Right kidney (tissue), 9 donors: ENCODE measurements at places on chromosomes 7 and 10.

DNA sequence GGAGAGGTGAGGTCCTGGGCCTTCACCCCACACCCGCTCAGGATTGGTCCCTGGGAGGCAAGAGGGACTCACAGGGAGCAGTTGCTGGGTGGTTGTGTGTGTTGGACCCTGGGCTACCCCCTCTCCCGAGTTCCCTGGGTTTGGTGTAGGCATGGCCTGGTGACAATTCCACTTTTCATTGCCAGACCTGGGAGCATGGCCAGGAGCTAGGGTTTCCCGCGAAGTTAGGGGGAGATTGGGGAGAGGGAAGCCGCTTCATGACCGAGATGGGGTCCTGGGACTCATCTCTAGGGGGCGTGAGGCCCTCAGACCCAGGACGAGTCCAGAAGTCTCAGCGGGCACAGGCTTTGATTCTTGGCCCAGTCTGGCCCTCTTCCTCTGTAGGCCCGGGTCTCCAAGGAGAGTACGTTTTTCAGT is 606 bp downstream of the PALD1 start:
- DNase-seq: peak; percentile 40

DNA sequence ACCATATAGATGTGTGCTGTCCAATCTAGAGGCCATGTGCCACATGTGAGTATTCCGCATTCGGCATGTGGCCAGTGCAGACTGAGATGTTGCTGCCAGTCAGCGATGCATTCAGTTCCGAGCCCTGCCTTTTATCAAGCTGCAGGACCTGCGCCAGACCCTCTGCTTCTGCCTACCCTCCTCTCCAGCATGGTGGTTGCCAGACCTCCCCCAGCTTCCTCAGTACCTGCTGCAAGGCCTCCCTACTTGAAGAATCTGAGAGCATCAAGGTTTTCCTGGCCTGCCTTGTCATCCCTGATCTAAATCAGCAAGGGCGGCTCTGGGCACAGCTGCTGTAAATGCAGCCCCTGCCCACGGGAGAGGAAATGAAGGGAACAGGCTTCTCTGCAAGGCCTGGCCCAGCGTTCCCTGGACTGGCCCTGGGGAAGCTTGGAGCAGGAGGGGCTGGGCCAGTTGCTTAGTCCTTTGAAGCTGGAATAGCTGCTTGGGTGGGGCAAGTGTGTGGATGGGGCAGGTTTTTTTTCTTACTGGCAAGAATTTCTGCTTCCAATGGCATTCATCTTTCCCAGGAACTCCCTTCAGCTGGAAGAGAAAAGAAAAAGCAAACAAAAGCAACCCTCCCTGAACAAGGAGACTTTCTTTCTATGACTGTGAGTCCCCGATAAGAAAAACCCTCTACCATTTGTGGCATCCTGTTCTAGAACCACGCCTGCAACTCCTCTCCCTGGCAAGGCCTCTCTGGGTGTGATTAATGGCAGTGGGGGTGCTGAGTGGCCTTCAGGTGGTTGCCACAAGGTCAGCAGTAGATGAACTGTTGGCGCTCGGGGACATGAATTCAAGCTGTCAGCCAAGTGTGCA is 93.0 kb downstream of the NHLRC2 start:
- DNase-seq: peak; percentile 16

GRCh38 chr10:31073996-31074721 is 42.5 kb upstream of the ZNF438 start:
- no peak for DNase-seq

GRCh38 chr10:3716093-3716492 is 68.9 kb downstream of the KLF6 start:
- DNase-seq: no peak

DNA sequence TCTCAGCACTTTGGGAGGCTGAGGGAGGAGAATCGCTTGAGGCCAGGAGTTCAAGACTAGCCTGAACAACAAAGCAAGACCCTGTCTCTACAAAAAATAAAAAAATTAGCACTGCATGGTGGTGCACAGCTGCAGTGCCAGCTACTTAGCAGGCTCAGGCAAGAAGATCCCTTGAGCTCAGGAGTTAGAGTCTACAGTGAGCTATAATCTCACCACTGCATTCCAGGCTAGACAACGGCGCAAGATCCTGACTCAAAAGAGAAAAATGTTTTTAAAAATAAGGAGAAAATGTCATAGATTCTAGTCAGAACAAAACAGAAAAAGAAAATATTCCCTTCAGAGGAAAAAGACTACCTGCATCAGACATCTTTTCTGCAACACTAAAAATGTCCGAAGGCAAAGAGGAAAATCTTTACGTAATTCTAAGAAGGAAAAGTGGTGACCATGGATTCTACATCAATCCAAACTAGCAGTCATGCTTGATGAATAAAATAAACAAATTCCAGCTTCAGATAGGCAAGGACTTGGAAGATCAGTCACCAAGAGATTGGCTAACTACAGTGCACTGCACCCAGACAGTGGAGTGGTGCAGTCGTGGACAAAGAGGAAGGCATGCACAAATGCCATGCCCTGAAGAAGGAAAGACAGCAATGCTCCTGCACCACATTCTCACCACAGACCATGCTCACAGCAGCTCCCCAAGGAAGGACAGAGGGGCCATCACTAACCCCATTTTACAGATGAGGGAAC is 54.3 kb downstream of the ERCC6 start:
- DNase-seq: no peak

DNA sequence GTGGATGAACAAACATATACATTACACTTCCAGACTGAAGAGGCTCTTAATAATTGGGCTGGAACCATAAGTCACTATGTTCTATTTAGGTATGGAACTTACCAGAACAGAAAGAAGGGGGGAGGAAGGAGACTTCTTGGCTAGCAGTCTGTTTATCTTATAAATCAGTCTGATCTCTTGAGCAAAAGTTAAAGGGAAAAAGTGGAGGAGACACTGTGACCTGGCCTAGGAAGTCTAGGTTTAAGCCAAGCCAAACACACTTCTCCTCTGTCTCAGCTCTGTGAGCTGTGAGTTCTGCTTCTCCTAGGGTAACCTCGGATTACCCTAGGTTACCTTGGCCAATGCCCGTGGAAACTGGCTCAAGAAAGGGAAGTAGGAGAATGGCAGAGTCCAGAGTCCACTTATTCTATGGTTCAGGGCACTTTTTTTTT is 95.2 kb downstream of the PFKFB3 start:
- DNase-seq: no peak

DNA sequence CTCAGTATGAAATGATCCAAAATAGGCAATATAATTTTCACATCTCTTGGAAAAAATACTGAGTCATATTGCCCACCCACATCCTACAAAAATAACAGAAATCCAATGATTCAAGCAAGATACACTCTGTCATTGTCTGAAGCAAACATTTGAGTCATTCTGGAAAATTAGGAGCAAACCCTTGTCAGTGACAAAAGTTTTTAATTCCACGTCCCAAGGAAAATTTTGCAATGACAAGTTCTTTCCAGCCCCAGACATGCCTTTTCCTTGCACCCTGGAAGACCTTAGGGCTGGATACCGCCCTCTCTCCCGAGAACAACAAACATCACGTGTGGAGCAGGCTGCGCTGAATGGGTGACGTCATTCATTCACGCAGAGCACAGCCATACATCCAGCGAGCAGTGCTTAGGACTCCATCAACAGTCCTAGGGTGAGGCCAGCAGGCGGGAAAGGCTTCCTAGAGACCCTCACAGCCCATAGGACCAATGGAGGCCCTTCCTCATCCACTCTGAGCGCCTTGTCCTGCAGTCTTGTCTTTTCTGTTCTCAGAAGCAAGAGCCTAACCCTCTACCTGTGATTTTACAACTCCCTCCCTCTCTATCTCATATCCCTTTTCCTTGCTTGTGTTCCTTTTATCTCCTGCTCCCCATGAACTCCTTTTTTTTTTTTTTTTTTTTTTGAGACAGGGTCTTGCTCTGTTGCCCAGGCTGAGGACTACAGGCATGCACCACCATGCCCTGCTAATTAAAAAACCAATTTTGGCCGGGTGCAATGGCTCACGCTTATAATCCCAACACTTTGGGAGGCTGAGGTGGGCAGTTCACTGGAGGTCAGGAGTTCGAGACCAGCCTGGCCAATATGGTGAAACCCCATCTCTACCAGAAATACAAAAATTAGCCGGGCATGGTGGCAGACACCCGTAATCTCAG is 23.5 kb upstream of the KDM7A start:
- no peak for DNase-seq

GRCh38 chr7:11466517-11467105 is 365.4 kb downstream of the THSD7A start:
- no peak for DNase-seq

- DNase-seq: no peak
Observed at GRCh38 chr7:106258789-106259188, 26.0 kb downstream of the NAMPT start.

DNA sequence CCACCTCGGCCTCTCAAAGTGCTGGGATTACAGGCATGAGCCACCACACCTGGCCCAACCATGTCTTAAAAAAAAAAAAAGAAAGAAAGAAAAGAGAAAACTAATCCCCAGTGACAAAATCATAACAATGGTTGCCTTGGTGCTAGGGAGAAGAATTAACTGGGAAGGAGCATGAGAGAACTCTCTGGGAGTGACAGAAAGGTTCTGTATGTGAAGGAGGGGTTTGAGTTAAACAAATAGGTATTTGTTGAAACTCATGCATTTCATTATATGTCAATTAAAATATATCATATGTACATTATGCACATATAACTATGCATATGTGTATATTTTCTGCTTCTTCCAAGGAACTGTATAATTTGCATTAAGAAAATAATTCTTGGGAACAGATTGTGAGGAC is 33.3 kb downstream of the INA start:
- DNase-seq: no peak

- DNase-seq: no peak
Observed at GRCh38 chr7:18474944-18475343, 20.6 kb upstream of the HDAC9 start.

DNA sequence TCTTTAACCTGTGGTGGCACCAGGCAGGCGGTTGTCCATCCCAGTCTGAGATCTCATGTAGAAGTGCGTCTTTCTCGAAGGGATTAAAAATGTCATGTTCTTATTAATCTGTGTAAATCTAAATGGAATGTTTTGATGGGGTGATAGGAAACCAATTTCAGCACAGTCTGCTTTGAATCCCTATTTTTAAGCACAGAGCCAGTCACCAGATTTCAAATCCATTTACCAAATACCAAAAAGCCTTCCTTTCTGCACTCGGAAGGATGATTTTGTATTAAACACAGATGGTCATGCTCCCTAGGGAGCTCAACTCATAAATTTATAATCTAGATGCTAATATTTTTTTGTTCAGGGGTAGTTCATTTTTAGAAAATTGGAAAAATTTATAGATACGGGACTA is 160.6 kb upstream of the AOAH start:
- no peak for DNase-seq

DNA sequence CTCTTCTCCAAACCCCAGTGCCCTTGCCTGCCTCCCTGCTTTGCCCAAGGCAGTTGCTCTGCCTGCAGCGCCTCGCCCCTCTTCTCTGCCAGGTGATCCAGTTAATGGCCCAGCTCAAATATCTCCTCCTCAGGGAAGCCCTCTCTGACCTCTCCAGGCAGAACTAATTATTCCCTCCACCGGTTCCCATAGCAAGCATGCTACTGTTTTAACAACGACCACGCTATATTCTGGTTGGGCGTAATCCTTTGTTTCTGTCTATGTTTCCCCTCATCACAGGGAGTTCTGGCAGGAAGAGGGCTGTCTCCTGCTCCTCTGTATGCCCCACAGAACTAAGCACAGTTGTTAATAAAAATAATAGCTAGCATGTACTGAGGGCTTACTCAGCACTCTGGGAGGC is 36.8 kb upstream of the R3HCC1L start:
- DNase-seq: peak; percentile 15

GRCh38 chr7:159068893-159069448 is 75.7 kb downstream of the VIPR2 start:
- no peak for DNase-seq

GRCh38 chr7:119640861-119641260 is 632.1 kb upstream of the KCND2 start:
- DNase-seq: no peak

DNA sequence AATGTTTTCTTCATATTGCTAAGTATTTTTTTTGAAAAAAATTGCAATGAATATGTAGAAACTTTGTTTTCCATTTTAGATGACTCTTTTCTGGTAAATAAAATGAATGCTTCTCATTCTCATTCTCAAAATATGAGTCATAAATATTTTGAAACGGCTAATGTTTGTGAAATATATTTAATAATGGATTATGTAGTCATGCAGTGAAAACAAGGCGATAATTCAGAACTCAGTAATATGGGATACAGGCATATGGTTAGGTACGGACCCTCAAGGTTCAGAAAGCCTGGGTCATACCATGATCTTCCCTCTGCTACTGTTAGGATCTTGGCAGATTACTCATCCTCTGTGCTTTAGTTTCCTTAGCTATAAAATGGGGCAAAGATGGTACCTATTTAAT is 46.2 kb upstream of the SLC39A12 start:
- no peak for DNase-seq

DNA sequence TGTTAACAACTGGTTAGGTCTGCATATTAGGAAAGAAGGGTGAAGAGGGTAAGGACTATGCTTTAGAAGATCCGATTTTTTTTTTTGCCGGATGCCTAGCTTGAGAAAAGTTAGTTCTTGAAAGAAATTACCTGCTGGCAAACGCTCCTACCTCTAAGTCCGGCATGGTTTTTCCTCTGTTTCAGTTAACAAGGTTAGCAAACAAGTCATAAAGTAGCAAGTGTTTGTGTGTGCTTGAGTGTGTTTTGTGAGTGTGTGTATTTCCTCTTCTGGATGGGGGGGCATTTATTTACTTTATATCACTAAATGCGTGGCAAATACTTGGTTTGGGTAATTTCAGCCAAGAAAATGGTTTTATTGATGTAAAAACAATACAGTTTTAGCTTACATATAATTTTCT is 195.6 kb downstream of the SUGCT start:
- DNase-seq: no peak

- DNase-seq: no peak
Observed at GRCh38 chr7:42763137-42763551, 148.7 kb downstream of the C7orf25 start.

- DNase-seq: peak; percentile 68
Observed at GRCh38 chr7:19112274-19113001, 5.0 kb downstream of the TWIST1 start.

DNA sequence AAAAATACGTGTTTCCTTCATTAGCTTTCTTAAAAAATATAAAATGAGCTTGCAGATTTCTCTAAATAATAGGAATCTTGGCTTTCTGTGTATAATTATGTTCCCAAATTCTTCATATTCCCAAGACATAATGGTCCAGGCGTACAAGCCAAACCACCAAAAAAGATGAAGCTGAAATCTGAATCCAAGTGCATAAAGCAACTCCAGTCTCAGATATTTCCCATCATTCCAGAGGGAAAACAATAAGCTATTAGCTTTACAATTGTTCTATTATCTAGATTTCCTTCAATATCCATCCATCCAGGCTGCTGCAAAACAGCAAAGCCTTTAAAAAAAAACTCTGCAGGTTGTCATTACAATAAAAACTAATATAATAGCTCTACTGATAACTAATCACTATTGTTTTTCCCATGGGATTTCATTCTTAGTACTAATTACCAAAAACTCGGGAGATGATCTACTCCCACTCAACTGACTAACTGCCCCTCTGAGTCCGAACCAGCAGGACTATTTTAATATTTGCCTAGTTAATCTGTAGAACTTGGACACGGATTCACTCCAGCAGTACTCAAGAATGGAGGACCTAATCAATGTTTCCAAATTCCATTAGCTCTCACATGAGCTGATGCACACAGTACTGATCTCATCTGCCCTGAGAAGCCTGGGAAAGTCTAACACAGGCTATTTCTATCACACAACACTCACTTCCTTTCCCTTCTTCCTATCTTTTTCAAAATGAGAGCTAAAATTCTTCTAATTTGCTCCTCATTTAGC is 108.9 kb upstream of the ASAH2 start:
- no peak for DNase-seq

- no peak for DNase-seq
Observed at GRCh38 chr7:156127166-156128134, 315.2 kb upstream of the SHH start.
